ENCODE measurements at places on chromosomes 5 and 9.

DNA sequence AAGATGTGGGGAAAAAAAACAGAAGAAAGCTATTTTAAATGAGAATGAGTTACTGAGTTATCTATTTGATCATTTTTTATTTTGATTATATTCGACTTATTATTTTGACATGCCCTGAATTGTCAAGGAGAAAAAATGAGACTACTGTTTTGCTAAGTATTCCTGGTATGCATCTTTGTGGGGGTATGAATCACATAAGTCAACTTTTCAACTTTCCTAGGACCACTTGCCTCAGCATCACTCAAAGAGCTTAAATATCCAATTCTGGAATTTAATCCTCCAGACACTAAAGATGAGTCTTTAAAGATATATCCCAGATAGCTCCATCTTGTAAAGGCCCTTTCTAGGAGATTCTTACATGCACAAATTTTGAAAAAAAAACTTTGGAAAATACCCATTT is 17.4 kb upstream of the SPDL1 start:
- DNase-seq: no peak

- no peak for DNase-seq
Measured at GRCh38 chr9:6498982-6499381, 86.0 kb downstream of the UHRF2 start.

GRCh38 chr9:78023003-78023741 is 8.4 kb downstream of the GNAQ start:
- DNase-seq: no peak

DNA sequence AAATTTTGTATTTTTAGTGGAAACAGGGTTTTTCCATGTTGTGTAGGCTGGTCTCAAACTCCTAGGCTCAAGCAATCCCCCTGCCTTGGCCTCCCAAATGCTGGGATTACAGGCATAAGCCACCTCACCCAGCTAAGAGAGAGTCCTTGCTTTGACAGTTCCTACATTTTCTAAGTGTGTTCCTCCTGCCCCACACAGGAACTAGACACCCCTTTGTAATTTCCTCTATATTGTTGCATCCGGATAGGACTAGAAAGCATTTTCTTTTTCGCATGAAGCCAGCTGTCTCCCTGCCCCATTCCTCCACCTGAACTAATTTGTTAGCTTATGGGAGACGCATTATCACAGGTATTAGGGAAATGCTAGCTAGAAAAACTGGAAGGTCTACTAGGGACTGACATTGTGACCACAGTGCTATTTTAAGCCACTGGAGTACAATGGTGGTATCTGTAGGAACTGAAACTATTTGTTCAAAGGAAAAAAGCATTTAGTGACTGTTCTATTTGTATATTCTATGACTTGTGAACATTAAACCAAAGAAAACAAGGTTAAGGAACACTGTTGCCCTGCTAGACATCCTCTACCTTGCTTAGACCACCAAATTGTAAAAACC is 214.1 kb downstream of the SMARCA2 start:
- DNase-seq: no peak

DNA sequence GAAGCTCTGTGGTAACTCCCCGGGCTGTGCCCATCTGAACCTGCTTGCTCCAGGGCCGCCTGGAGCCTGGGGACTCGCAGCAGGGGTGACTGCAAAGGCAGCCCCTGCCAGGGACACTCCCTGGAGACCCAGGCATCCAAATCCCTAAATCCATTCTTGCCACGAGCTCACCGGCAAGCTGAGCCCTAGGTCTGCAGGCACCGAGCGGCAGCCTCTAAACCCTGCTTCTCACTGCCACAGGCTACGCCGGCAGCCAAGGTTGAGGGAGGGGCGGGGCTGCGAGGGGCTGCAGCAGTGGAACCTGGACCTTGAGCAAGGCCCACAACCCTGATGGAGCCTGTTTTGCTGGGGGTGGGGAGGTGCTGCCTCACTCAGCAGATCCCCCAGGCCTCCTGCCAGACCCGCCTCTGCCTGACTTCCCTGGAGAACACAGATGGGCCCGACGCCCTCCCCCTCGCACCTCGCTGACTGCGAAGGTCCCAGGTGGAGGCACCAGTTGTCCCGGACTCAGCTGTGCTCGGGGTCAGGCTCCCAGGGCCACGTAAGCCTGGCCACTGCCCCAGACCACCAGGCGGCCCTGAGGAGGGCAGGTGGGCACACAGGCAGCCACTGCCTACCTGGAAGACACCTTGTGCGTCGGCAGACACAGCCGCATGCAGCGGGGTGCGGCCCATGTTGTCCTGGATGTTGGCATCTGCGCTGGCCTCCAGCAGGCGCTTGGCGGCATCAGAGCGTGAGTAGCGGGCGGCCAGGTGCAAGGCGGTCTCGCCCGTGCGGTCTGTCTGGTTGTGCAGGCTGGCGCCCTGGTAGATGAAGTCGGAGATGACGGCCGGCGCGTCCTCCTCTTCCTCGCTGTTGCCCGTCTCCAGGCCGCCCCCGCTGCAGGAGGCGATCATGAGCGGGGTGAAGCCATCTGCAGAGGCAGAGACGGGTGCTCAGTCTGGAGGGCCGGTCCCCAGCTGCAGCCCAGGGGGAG is 17.4 kb upstream of the SEC16A start:
- no peak for DNase-seq

GRCh38 chr5:135644816-135645215 is 66.0 kb upstream of the CXCL14 start:
- DNase-seq: no peak

GRCh38 chr5:81530919-81531318 is 137.0 kb upstream of the ACOT12 start:
- DNase-seq: no peak

GRCh38 chr9:110714314-110714713 is 45.7 kb downstream of the MUSK start:
- no peak for DNase-seq

- DNase-seq: no peak
Measured at GRCh38 chr5:132095424-132095972, 21.9 kb downstream of the CSF2 start.

DNA sequence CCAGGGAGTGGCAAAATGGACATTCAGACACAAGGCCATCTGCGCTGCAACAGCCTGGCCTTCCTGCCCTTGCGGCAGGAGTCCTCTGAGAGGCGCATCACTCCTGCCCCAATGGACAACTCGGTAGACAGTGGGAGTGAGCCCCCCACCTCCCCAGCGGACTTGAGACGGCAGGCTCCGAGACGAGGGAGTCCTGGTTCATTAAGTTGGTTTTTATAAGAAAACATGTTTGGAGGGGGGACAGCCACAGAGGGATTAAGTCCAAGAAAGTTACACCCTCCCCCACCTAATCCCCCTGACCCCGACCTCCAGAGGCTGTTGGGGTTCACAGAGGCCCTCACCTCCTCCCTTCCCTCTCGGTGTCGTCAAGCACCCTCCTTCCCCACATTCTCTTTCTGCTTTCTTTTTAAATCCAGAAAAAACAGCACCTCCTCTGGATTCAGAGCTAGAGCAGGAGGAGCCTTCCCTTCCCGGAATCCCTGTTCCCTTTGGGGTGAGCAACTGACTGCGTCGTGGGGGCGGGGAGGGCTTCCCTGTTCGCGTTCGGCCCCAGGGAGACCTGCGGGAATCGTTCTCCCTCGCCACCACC is 1.8 kb upstream of the EGR1 start:
- no peak for DNase-seq

- no peak for DNase-seq
Measured at GRCh38 chr9:125752070-125752628, 5.0 kb downstream of the PBX3 start.

- no peak for DNase-seq
Measured at GRCh38 chr5:5374009-5374715, 48.3 kb upstream of the ICE1 start.

DNA sequence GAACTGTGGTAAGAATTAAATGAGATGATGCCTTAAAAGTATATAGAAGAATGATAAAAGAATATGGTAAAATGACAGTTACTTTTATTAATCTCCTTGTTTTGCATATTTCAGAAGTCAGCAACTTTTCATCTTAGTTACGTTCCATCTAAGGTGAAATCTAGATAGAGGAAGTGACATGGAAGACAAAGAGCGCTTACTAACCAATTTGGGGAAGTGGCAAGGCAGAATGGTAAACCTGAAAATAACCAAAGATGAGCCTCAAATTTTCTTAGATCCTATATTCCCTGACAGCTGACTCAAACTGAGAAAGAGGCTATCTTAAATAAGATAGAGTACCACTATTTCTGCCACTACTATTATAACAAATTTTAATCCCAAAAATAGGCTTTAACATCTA is 52.5 kb downstream of the FGF10 start:
- no peak for DNase-seq

DNA sequence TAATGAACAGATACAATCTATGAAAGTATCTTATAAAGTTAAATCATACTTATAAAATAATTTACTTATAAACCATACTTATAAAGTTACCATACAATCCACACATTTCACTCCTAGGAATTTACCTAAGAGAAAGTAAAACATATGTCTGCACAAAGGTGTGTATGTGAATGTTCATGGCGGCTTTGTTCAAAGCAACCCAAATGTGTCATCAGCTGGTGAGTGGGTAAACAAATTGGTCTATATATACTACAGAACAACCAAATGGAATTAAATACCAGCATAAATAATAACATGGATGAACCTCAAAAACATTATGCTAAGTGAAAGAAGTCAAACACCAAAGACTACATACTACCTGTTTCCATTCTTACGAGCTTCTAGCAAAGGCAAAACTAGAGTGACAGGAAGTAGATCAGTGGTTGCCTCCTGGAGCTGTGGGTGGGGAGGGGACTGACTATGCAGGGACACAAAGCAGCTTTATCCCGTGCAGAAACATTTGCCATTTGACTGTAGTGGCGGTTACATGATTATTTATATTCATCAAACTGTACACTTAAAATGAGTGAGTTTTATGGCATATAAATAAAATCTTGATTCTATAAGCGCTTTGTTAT is 10.6 kb downstream of the TRAF1 start:
- DNase-seq: no peak

GRCh38 chr9:81661339-81661738 is 28.0 kb downstream of the TLE1 start:
- DNase-seq: no peak
